ENCODE measurements at places on chromosomes 5 and 9.
A peak's percentile ranks its signal among the peaks of the same experiment; 100 is the strongest.

DNA sequence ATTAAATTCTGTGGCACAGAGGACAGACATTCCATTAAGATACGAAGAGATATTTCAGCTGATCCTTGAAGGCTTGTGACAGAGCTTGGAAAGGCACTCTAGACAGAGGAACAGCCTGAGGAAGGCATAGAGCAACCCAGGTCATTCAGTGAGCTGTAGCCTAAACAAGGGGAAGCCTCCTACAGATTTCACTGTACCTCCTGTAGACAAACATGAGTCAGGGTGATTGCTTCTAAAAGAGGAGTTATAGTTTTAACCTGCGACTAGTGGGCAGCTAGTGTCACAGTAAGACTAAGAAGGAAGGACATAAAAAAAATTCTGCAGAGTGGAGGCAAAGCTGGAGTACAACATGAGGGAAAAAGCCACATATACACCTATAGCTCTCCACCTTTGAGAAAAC lies 43.5 kb upstream of the ANKDD1B start:
- no peak for DNase-seq
- H3K27me3 ChIP-seq: no peaks in the 10 kb centered on the region
- peak overlapping the region; percentile 4 for H3K4me3 ChIP-seq
- peak overlapping the region; percentile 93 for H3K27ac ChIP-seq

DNA sequence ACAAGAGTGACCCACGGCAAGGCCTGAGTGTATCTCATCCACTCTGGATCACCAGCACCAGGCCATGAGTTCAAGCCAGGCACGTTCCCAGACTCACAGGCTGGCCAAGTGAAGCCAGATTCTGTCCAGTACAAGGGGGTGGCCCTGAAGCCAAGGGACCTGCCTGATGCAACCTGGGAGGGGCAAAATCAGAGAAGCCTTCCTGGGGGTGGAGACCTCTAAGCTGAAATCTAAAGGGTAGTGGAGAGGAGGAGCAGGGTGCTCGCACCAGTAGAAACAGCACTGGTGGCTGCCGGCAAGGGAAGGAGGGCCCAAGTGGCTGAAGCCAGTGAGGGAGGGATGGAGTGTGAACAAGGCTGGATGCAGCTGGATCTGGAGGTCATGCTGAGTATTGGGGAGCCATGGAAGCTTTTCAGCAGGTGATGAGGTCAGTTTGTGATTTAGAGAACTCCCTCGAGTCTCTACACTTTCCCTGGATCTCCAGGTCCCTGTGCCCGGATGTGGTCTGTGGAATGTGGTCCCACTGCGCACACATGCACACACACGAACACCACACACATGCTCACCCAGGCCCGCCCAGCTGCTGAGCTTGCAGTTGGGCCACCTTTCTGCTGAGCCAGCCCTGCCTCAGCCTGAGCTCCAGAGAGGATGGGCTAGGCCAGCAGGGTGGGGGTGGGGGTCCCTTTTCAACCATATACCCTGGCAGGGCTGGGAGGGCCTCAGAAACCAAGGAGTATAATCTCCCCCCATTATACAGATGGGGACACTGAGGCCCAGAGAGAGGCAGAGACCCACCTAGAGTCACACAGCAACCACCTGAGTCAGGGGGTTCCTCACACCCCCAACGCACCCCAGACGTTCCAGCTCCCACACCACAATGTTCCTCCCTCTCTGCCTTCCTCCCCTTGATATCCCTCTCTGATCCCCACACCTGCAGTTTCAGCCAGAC lies 1.6 kb downstream of the PIP5KL1 start:
- H3K27ac ChIP-seq: no peak overlapping the region
- no peaks in the 10 kb centered on the region for H3K36me3 ChIP-seq
- no peak for DNase-seq
- no peaks in the 10 kb centered on the region for H3K27me3 ChIP-seq
- H3K4me1 ChIP-seq: peaks cover 27% of the 10 kb centered on the region

DNA sequence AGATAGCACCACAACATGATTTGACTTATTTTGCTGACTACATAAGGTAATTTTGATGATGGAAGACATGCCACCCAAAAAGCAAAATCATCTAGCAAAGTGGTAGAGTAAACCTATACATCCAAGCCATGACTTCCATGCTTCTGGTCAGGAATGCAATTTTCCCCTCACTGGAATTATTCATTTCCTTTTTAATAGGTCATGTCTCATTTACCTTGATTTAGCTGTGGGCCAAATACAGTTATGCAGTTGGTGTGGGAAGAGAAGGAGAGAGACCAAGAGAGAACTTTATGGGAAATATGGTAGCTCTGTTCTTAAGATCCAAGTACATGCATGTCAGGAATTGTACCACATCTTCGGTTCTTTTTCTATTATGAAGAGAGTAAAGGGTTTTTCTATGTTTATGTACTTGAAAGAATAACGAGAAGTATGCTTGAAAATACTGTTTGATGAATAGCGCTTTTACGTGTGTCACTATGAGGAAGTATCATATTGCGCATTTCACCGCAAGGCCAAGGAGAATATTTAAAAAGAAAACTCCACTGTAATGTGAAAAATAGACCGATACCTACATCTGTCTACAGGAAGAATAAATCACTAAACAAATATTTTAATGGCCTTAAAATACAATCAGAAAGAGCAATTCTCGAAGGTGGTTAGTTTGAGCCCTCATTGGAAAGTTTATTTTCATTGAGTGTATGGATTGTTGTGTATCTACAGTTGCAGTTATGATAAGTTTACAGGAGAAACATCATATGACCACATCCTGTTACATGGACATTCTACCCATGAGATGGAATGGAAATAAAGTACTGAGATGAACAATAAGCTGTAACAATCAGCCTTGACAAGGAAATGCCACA lies 134.0 kb downstream of the FOXD1 start:
- peaks cover 49% of the 10 kb centered on the region for H3K4me1 ChIP-seq
- peak overlapping the region; percentile 54 for H3K27ac ChIP-seq
- no peak for DNase-seq
- H3K4me3 ChIP-seq: no peak overlapping the region
- no peaks in the 10 kb centered on the region for H3K36me3 ChIP-seq

- H3K27ac ChIP-seq: no peak overlapping the region
- no peak for DNase-seq
- peaks cover 42% of the 10 kb centered on the region for H3K27me3 ChIP-seq
- no peaks in the 10 kb centered on the region for H3K36me3 ChIP-seq
These were observed 67.4 kb upstream of the SHB start for GRCh38 chr9:38136386-38136785.

DNA sequence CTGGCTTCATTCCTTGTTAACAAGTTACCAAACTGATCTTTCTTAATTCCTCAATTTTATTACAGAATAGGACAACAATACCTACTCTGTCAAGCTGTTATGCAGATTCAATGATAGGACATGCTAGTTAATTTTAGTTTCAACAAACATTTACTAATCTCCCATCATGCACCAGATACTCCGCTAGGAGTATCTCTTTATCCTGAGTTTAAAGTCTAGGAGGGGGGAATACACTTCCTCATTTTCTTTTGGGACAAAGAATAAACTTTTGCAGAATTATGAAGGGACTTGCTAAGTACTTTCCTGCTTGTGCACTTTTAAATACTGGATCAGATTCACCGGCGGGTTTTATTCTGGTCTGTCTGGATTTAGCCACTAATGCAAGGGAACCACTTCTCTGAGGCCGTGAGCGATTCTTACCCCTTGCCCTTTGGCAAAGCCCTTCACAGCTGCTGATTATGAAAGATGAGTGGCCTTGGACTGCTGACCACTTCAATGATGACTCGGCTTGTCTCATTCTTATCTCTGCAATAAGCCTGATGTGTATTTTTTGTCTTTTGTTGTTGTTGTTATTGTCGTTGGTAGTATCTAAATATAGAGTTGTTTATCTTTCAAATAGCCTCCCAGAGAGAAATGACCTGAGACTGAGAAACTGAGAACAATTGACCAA lies 73.9 kb downstream of the RMI1 start:
- H3K36me3 ChIP-seq: no peaks in the 10 kb centered on the region
- H3K4me1 ChIP-seq: no peaks in the 10 kb centered on the region
- H3K4me3 ChIP-seq: no peak overlapping the region
- peaks cover 26% of the 10 kb centered on the region for H3K27me3 ChIP-seq
- no peak for DNase-seq

DNA sequence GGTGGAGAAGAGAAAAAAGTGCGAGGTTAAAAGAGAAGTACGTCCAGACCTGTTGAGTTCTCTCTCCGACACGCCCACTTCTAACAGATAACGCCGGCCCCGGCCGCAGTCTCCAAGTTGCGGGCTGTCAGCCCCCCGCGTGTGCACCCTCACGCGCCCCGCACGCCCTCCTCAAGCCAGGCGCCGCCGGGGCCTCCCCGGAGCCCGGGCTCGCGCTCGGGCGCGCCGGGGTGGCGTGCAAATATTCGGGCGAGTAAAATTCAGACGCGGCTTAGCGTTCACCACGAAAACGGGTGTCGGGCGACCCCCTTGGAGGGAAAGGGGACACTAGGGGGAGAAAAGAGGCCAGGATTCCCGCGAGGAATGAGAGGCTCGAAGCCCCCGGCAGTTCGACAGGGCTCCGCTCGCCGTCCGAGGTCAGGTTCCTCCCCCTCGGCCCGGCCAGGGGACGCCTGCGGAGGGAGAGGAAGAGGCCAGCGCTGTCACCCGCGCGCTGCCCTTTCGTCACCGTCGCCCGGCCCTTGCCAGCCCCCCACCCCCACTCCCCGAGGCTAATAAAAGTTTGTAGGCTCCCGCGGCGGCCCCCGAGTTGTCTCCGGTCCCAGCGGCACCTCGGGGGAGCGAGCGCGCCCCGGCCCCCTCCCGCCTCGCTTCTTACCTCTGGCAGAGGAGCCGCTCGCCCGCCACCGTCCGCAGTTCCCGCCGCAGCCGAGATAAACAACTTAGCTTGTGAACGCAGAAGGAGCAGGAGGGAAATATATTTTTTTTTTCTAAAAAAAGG lies 743 bp downstream of the NR3C1 start:
- H3K4me1 ChIP-seq: peaks cover 48% of the 10 kb centered on the region
- peak; percentile 87 for DNase-seq
- H3K4me3 ChIP-seq: peak overlapping the region; percentile 76
- peaks cover 15% of the 10 kb centered on the region for H3K36me3 ChIP-seq

GRCh38 chr9:70412832-70413463 lies 1.5 kb downstream of the KLF9 start:
- H3K36me3 ChIP-seq: peaks cover 21% of the 10 kb centered on the region
- H3K27ac ChIP-seq: peak overlapping the region; percentile 99
- no peaks in the 10 kb centered on the region for H3K27me3 ChIP-seq
- peak overlapping the region; percentile 98 for H3K4me3 ChIP-seq
- peaks cover 51% of the 10 kb centered on the region for H3K4me1 ChIP-seq

GRCh38 chr5:50501491-50502228 lies 60.6 kb upstream of the EMB start:
- no peak overlapping the region for H3K4me3 ChIP-seq
- DNase-seq: no peak
- no peaks in the 10 kb centered on the region for H3K4me1 ChIP-seq

- no peaks in the 10 kb centered on the region for H3K27me3 ChIP-seq
- peaks cover 23% of the 10 kb centered on the region for H3K36me3 ChIP-seq
- no peak overlapping the region for H3K4me3 ChIP-seq
- H3K27ac ChIP-seq: no peak overlapping the region
- peak; percentile 56 for DNase-seq
These were observed 1.3 kb downstream of the PCDHGC4 start for GRCh38 chr5:141486091-141486490.

- no peaks in the 10 kb centered on the region for H3K36me3 ChIP-seq
- H3K4me3 ChIP-seq: no peak overlapping the region
- DNase-seq: no peak
- no peak overlapping the region for H3K27ac ChIP-seq
- H3K4me1 ChIP-seq: peaks cover 7% of the 10 kb centered on the region
- no peaks in the 10 kb centered on the region for H3K27me3 ChIP-seq
These were observed 464.4 kb downstream of the TAF11L14 start for GRCh38 chr5:18098691-18099090.

GRCh38 chr9:135350003-135350315 lies 129.6 kb upstream of the PPP1R26 start:
- no peak overlapping the region for H3K27ac ChIP-seq
- DNase-seq: no peak
- no peaks in the 10 kb centered on the region for H3K36me3 ChIP-seq
- peaks cover 10% of the 10 kb centered on the region for H3K27me3 ChIP-seq
- H3K4me3 ChIP-seq: no peak overlapping the region
- no peaks in the 10 kb centered on the region for H3K4me1 ChIP-seq

GRCh38 chr5:142206801-142207200 lies 98.2 kb downstream of the NDFIP1 start:
- peaks cover 52% of the 10 kb centered on the region for H3K27me3 ChIP-seq
- H3K36me3 ChIP-seq: no peaks in the 10 kb centered on the region
- peaks cover 8% of the 10 kb centered on the region for H3K4me1 ChIP-seq
- H3K4me3 ChIP-seq: no peak overlapping the region
- no peak overlapping the region for H3K27ac ChIP-seq

GRCh38 chr9:93644397-93645088 lies 68.2 kb downstream of the PHF2 start:
- no peak overlapping the region for H3K27ac ChIP-seq
- DNase-seq: no peak
- H3K4me1 ChIP-seq: peaks cover 19% of the 10 kb centered on the region
- H3K4me3 ChIP-seq: no peak overlapping the region

DNA sequence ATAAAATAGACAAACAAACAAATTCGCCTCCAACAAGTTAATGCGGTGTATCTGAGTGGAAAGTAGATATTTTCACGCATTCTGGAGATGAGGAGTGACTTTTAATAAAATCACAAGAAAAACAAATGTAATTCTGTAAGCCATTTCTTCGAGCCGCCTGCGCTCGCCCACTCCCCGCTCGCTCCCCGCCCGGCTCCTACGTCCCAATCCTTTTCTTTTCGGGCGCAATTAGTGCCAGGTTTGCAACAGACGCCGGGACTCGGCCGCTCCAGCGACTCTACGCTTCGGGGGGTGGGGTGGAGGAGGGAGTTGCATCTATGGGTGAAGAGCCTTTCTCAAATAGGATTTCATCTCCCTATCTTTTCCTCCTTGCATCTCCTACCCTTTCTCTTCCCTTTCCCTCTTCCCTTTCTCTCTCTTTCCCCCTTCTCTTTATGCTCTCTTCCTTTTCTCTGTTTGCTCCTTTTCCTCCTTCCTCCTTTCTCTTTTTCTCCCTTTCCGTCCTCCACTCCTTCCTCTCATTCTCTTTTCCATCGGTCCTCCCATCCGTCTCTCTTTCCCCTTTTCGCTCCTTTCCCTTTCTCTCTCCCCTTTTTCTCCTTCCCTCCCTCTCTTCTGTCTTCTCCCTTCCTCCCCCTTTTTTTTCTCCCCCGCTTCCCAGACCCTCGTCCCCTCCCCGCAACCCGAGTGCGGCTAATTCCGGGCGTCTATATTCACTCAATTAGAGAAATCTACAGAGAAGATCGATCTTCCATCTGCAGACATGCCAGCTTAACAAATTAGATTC lies 6.1 kb upstream of the OTP start:
- H3K4me1 ChIP-seq: peaks cover 31% of the 10 kb centered on the region
- H3K36me3 ChIP-seq: peaks cover 3% of the 10 kb centered on the region
- no peak for DNase-seq
- peak overlapping the region; percentile 22 for H3K4me3 ChIP-seq

GRCh38 chr5:11346336-11346735 lies 557.9 kb downstream of the CTNND2 start:
- no peaks in the 10 kb centered on the region for H3K36me3 ChIP-seq
- no peak overlapping the region for H3K27ac ChIP-seq
- H3K27me3 ChIP-seq: peaks cover 5% of the 10 kb centered on the region
- no peak for DNase-seq
- H3K4me1 ChIP-seq: no peaks in the 10 kb centered on the region

- H3K4me1 ChIP-seq: peaks cover 4% of the 10 kb centered on the region
- no peaks in the 10 kb centered on the region for H3K36me3 ChIP-seq
- H3K4me3 ChIP-seq: no peak overlapping the region
- no peak for DNase-seq
- peaks cover 21% of the 10 kb centered on the region for H3K27me3 ChIP-seq
These were observed 156.9 kb downstream of the TRIM32 start for GRCh38 chr9:116843863-116844620.

Measured in osteocyte (in vitro differentiated cells).